ENCODE measurements at places on chromosomes 12 and 14.

GRCh38 chr12:113333877-113334785, 778 bp downstream of the SLC8B1 start:
- no peak for DNase-seq

DNA sequence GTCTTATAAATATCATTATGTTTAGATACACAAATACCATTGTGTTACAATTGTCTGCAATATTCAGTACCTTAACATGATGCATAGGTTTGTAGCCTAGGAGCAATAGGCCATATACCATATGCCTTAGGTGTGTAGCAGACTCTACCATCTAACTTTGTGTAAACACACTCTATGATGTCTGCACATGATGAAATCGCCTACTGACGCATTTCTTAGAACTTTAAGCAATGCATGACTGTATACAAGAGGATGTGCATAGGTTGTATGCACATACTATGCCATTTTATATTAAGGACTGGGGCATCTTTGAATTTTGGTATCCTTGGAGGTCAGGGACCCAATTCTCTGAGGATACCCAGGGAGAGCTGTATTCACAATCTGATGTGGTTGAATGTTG, 10.1 kb upstream of the BTG1 start:
- no peak for DNase-seq

DNA sequence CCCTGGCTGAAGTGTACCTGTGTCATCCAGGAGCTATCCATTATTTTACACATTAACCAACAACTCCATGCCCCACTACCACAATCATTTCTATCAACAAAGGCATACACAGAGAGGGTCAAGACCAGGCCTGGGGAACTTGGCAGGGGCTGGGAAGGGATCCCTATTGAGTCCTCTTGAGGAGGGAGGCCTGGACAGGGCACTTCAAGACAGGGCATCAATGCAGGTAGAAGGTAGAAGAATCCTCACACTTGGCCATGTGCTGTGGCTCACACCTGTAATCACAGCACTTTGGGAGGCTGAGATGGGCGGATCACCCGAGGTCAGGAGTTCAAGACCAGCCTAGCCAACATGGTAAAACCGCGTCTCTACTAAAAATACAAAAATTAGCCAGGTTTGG, 13.4 kb upstream of the ANKRD33 start:
- no peak for DNase-seq

GRCh38 chr14:64550621-64551333, 1.0 kb downstream of the PPP1R36 start:
- DNase-seq, result no peak

GRCh38 chr12:66195242-66195641, 6.2 kb downstream of the IRAK3 start:
- no peak for DNase-seq

- DNase-seq, result no peak
Measured at GRCh38 chr14:78709795-78710557, 539.8 kb downstream of the NRXN3 start.

DNA sequence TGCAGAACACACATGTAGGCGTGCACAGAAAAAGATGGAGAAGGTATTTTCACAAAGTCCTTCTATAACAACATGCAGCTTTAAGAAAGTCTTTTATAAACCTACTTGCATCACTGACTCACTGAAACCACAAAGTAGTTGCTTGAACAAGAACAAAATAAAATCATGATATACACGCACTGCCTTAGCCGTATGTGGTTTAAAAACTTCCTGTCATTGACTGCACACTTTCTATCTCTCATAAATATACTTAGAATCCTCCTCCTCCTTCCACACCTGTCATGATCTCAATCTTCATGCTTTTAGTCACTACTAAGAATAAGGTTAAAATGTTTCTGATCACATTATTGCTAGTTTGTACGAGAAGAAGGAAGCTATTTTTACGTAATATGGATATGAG, 31.8 kb upstream of the RAD51AP1 start:
- DNase-seq, result no peak

- DNase-seq, result no peak
Measured at GRCh38 chr12:99063182-99063581, 418.1 kb downstream of the APAF1 start.

GRCh38 chr14:82412545-82412944, 878.9 kb upstream of the SEL1L start:
- no peak for DNase-seq

DNA sequence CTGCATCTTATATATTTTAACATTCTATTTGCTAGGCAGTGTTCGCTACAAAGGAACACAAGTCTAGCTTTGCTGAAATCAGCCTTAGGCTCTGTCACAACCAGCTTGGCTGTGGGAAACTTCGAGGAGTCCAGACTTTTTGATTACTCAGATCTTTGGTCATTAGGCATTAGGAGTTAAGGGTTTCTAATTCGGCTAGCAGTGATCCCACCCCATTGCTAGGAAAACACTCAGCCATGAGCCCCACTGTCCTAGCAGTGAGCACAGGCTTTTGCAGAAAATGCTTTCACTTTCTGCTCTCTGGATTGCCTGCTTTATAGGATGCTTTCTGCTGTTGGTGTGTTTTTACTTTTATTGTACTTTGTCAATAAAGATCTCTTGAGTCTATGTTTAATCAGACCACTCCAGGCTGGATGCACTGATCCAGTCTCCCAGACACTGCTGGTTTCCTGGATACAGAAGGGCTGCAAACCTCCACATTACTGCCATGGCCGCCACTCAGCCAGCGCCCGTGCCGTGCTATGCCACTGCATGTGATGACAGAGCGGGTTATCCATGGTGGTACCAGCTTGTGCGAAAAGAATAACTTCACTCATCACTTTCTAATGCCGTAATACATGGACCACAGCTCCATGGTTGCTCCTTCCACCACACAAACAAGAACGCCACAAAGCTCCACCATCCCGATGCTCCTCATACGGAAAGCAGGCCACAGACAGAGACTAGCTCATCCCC, 41.0 kb upstream of the PYGL start:
- no peak for DNase-seq

GRCh38 chr14:51962711-51963110, 26.6 kb upstream of the RTRAF start:
- DNase-seq, result no peak

GRCh38 chr12:115636546-115636945, 640.9 kb downstream of the MED13L start:
- no peak for DNase-seq

GRCh38 chr14:63962906-63963305, 110.1 kb downstream of the SYNE2 start:
- no peak for DNase-seq

GRCh38 chr12:5794156-5794555, 150.9 kb downstream of the ANO2 start:
- DNase-seq, result no peak

DNA sequence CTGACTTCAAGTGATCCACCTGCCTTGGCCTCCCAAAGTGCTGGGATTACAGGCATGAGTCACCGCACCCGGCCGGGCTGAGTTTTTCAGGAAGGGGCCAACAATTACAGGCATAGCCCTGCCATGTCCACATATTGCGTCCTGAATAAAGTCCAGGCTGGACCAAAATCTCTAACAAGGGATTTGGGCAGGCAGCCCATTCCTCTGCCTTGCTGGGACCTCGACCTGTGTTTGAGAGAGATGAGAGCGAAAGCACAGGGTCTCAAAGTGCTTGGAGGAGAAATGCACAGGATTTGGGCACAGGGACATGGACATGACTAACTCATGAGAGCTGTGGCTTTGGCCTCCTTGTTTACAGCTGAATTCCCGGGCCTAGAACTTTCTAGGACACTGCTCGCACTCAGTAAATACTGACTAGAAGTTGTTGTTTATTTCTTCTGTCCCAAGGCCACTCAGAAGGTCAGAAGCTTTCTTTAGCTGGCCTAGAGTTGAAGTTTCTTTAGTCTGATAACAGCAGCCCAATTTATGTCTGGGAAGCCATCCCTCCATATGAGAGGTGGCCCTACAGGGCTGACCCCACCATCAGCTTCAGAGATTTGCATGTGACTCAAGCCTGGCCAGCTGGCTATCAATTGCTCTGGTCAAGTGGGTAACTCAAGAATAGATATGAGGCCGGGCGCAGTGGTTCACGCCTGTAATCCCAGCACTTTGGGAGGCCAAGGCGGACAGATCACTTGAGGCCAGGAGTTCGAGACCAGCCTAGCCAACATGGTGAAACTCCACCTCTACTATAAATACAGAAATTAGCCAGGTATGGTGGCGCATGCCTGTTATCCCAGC, 11.7 kb downstream of the CAMKK2 start:
- no peak for DNase-seq

DNA sequence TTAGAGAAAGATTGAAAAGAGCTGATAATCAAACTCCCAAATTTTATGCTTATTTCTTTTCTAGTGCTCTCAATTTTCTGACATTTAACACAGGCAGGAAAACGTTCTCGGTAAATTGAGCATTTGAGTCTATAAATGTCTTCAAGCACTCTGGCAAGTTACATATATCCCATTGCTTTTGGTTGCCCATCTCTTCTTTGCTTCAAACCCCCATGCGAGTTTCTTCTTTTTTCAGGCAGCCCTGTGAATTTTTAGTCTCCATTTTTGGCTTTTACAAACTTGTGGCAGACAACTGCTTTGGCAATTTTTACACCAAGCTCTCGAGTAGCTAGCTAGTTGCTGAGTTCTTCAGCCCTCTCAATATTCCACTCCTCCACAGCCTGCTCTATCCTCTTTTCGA, 8.7 kb upstream of the TMEM63C start:
- no peak for DNase-seq

- DNase-seq, result no peak
Measured at GRCh38 chr12:69998011-69998410, 173.0 kb downstream of the MYRFL start.

DNA sequence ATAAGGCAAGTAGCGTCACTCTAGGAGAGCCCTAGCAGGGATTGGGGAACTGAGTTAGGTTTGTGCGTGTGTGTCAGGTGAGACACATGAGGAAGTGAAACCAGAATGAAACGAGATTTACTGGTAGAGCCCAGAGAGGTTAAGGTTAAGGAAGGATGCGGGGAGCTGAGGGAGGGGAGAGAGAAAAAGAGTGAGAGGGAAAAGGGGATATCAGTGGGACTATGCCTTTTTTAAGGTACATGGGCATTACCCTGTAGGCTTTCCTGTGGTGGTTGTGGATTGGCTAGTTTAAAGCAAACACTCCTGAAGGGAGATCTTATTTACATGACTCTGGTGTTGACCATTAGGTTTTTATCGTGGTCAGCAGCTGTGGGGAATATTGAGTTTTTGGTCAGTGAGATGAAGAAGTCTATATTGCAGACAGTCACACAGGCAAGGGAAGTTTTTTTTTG, 13.9 kb downstream of the ZDHHC17 start:
- no peak for DNase-seq

- no peak for DNase-seq
Measured at GRCh38 chr14:75246546-75247285, 31.9 kb upstream of the FOS start.

- DNase-seq, result no peak
Measured at GRCh38 chr12:26133521-26133920, 8.7 kb upstream of the BHLHE41 start.

- peak; percentile 69 for DNase-seq
Measured at GRCh38 chr12:131832321-131833231, 4.4 kb downstream of the MMP17 start.

DNA sequence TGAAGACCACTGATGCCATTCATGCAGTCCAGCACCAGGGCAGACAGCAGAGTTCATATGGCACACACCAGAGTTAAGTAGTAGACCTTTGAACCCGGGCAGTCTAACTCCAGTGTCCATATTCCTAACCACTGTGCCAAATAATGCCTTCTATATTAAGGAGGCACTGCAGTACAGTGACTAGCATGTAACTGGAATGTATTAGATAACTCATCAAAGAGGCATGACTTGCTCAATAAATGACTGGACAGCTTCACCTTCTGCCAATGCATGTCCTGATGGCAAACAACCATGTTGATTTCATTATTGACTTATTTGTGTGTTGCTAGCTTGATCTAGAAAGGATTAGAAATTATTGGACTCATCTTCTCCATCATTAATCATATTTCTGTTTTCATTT, 40.2 kb downstream of the DACT1 start:
- DNase-seq, result no peak

- DNase-seq, result no peak
Measured at GRCh38 chr12:1122786-1123185, 131.8 kb downstream of the ERC1 start.

DNA sequence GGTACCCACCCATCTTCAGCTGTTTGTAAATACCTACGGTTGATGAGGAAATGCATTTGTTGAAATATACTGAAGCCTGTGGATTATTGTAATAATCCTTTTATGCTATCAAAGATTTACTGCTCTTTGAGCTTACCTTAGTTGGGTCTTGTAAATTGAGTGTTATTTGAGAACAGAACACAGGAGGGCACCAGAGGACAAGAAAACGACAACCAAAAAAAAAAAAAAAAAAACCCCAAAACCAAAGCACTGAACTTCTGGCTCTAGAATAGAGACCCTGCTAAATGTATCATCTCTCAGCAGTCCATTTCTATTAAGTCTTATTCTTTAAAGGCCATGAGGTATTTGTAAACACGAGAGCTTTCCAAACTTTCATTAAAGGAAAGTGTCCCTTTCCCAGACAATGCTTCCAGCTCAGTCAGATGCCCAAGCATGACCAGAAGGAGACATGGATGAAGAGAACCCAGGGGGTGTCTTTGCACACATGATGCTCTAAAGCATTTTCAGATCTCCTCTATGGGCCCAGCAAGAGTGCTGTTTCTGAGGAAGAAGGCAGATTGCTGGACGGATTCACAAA, 763.9 kb downstream of the NRXN3 start:
- peak; percentile 50 for DNase-seq

DNA sequence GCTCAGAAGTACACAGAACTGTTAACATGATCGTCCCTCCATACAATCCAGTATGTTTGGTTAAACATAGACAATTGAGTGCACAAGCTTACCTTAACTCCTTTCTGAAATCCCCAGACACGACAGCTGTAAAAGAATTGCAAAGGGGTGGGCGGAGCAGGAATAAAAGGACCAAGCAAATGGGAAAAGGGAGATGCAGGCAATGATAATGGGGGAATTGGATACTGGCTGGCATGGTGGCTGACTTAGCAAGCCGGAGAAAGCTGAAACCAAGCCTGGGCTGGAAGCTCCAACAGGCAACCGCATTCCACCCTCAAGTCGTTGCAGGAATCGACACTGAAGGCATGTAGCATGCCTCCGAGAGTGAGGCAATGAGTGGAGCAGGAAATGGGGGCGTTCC, 96.8 kb upstream of the TMEM132C start:
- no peak for DNase-seq

- no peak for DNase-seq
Measured at GRCh38 chr12:31880340-31880739, 78.9 kb upstream of the RESF1 start.

DNA sequence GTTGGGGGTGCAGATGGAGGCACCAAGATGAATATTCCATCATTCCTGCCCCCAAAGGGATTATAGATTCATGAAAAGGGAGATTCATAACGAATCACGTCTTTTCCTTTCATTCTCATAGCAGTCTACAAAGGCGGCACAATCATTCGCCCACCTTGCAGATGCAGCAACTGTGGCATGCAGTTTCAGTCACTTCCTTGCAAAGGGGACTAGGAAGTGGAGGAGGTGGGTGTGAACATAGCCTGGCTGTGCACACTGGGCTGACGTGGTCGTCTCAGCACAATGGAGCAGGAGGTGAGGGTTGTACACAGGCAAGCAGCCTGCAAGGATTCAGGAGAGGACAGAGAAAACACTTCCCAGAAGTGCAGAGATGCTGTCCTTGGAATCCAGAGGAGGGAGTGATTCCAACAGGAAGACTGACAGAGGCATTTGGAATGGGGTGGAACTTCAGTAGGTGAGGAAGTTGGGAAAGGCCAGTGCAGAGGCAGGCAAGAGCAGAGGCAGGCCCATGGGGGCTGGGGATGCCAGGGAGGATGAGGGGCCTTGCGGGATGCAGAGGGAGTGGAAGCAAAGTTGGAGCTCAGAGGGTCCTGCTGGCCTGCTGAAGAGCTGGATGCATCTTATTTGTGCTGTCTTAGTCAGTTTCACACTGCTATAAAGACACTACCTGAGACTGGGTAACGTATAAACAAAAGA, 21.9 kb upstream of the PPP2R5C start:
- no peak for DNase-seq
